Stimulated activated CD8-positive, alpha-beta memory T cell treated with anti-CD3 and anti-CD28 coated beads, Interleukin-7, amount 100 ng/mL, for 24 hours (primary cell): ENCODE measurements at places on chromosomes 5 and 9.

DNA sequence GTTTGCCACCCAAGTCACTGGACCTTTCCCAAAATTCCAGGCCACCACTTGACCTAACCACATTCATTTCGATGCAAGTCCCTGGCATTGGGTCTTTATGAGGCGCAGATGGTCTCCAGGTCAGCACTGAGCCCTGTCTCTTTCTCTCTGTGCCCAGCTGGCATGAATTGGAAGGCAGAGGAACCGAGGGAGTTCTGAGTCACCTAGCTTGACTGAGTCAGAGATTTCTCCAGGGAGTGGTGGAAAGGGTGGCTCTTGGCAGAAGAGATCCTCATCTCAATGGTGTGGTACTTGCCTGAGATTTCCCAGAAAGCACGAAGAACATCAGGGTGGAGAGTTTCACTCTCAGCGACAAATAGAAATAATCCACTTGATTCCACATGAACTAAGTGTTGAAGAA is 43.8 kb downstream of the WDR36 start:
- DNase-seq = no peak

DNA sequence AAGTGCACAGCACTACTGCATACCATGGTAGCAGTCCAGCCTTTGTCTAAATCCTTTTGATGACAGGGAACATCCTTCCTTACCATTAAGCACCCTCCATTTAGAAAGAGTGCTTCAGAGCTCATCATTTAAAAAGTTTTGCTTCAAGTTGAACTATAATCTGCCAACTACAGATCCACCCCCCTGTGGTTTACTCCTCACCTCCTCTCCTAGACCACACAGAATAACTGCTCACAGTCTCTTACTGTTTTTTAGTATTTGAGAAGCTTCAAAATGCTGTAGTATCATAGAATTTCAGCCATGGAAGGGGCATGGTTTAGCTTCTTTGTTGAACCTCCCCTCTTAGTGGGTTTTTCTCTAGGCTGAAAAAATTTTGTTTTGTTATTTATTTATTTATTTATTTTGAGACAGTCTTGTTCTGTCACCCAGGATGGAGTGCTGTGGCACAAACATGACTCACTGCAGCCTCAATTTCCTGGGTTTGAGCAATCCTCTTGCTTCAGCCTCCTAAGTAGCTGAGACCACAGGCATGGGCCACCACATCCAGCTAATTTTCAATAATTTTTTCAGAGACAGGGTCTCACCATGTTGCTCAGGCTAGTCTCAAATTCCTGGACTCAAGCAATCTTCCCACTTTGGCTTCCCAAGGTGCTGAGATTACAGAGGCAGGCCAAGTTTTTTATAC is 384.3 kb upstream of the RFX3 start:
- DNase-seq = no peak

DNA sequence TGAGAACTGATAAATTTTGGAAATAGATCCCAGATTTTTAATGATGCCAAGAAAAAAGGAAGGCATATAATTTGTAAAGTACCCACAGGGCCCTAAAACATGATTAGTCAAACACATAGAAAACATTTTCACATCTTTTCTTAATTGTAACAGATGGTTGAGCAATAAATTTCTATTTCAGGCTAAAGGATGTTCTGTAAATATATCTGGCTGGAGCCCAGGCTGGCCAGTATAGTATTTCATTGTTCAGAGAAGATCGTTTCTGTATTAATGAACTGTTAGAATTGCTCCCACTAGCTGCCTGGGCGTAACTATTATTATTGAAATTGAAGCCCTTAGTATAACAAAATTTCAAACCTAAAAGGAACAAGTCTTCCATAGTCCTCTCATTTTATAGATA is 105.3 kb upstream of the SMC2 start:
- DNase-seq = no peak

DNA sequence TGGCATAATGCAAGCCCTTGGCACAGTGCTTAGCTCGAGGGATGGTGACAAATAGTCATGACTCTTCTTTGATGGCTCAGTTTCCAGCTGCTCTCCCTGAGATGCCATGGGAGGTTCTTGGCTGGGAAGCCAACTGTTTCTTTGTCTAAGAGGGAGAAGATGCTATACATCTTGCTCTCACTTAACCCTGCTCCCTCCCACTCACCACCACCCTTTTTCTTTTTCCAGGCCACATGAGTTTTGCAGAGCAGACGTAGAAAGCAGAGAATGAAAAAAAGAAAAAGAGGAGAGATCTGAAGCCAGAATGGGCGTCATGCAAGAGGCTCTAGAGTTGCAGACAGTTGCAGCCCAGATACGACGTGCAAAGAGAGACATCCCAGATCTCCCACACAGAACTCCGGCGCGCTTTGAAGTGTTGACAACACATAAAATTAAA is 160.5 kb downstream of the FGF18 start:
- DNase-seq = no peak

GRCh38 chr5:44845777-44846176 is 37.0 kb downstream of the MRPS30 start:
- no peak for DNase-seq

DNA sequence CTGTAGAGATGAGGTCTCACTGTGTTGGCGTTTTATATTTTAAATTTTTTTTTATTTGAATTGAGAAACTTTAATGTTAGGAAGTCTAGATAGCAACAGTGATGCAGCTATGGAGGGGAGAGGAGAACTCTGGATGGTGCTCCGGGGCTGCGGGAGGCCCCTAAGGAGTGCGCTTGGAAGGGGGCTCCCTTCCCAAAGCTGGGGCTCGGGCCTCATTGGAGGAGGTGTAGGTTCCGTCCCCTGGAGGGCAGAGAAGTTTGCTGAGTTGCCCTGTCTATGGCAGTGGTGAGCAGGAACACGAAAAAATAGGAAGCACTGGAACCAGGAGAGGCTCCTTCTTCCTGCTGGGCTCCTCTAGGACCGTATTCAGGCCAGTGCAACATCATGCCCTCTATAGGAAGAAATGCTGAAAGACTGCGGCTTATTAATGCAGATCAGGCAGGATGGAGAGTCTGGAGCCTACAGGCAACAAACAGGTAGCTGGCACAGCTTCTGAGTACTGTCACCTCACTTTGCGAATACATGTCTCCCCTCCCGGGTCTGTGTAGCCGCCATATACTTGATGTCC is 16.1 kb downstream of the AHRR start:
- DNase-seq = no peak

DNA sequence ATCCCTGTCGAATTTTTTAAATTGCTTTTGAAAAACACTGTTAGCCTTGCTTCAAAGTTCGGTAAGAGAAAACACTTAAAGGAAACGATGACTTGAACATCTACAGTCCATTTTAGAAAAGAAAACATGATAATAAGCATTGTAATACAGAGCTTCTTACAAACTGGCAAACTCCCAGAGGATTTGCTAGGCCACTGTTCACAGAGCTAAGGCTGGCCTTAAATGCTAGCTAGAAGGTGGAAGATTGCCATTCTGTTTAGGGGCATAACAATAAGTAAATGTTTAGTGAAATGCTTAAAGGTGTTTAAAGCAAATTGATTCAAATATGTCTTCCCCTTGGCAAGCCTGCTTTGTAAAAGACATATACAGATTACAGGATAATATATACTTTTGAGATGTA is 169.6 kb downstream of the TLE4 start:
- no peak for DNase-seq

- DNase-seq = no peak
These were observed 172.7 kb downstream of the TAF11L14 start for GRCh38 chr5:17806818-17807468.
